ENCODE measurements at places on chromosomes 13 and 19.
A peak's percentile ranks its signal among the peaks of the same experiment; 100 is the strongest.

GRCh38 chr13:41516166-41516565 lies 58.8 kb downstream of the RGCC start:
- no peak for DNase-seq

DNA sequence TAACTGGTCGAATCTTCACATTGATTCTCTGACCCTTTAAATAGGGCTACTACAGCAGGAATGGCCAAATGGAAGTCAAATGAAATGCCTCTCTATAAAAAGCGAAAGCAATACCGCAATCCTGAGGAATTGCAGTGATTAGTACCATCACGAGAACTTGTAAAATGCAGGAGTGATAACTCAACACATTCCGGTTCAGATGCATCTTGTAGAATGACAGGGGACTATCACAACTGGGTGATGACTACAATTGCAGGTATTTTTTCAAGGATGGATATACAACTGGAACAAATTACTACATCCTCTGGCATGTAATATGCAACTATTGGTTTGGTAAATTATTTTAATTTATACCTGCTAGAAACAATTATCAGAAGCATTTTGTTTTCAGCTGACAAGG lies 140.4 kb downstream of the PCDH20 start:
- no peak for DNase-seq

DNA sequence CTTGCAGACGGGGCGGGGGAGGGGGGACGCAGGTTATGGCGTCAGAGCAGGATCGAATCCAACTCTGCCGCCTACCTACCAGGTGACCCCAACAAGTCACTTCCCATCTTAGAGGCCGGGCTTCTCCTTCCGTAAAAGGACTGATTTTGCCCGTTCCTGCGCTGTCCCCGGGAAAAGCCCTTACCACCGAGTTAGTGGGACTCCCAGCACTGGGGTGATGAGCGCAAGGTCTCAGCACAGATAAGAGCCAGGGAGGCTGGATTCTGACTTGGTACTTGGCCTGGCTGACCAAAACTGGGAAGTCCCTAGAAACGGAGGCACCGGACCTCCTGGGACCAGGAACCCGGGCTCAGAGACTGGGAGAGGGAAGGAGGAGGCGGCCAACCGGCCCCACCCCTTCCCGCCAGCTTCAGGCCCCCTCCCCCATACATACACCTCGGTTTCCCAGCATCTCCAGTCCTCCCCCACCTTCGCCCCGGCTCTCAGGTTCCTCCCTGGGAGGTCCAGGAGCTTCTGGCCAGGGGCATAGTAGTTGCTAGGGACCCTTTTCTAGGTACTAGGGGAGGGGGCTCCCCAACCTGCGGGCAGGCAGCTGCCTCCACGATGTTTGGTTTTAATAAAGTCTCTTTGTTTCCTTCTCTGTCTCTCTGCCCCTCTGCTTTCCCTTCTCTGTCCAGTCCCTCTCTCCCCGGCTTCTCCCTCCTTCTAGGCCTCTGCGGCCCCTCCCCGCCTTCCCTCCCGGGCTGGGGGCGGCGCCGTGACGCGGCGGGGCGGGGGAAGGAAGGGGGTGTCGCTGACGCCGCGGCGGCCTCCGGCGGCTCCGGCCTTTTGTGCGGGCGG lies at the start of gene GRAMD1A:
TSS of gene GRAMD1A (plus strand) at position 826 of the 840 bp plus-strand sequence. CDS start 156 bp downstream, outside the sequence.
- DNase-seq = peak; percentile 57

DNA sequence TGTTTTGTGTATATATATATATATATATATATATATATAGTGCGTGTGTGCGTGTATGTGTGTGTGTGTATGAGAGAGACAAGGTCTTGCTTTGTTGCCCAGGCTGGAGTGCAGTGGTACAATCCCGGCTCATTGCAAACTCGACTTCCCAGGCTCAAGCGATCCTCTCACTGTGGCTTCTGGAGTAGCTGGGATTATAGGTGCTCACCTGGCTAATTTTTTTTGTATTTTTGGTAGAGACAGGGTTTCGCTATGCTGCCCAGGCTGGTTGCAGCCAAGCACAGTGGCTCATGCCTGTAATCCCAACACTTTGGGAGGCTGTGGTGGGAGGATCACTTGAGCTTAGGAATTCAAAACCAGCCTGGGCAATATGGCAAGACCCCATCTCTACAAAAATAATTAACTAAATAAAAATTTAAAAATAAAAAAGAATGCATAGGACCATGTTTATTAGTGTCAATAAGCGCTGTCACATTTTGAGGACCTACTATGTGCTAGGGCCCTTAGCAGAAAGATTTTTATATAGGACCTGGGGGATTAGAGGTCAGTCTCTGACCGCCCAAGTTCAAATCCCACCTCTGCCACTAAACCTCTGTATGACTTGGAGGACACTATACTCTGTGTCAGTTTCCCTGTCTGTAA lies 1.8 kb downstream of the PVR start:
- DNase-seq = no peak

Measured in effector CD4-positive, alpha-beta T cell (primary cell).